CD4-positive, alpha-beta T cell treated with Interleukin-17A for 1 hour (primary cell): ENCODE measurements at places on chromosomes 2 and 18.

- DNase-seq = no peak
These were observed 85.0 kb downstream of the RBM43 start for GRCh38 chr2:151176661-151177060.

GRCh38 chr2:9443526-9443925 is 20.1 kb downstream of the CPSF3 start:
- no peak for DNase-seq

DNA sequence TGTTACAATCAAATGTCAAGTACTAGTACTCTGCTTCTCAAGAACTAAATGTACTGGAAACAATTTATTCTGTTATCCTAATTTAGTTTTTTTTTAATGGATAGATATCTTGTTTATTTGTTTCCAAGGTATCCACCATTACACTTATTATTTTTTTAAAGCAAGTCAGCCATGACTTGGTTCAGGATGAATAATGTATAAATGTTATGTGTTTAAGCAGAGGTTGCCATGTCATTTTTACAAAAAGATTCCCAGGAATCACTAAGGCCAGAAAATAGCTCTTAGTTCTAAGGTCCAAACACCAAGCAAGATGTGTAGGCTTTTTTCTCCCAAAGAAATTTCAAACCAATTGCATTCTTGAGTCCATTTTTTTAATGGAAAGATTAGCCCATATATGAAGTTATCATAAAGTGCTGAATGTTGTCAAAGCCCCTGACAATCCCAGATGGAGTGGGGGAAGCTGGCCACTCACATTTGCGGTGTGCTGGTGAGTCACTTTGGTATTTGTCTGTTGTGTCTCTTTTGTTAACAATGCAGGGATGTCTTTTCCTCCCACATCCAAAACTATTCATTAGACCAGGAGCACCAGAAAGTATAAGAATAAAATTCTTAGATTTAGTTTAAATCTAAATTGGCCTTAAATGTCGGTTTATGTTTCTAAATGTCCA is 158.9 kb downstream of the COL6A3 start:
- DNase-seq = no peak

GRCh38 chr2:39141334-39142271 is 20.8 kb upstream of the SOS1 start:
- DNase-seq = peak; percentile 57

- no peak for DNase-seq
These were observed 36.3 kb downstream of the ARHGEF33 start for GRCh38 chr2:38925982-38926381.

DNA sequence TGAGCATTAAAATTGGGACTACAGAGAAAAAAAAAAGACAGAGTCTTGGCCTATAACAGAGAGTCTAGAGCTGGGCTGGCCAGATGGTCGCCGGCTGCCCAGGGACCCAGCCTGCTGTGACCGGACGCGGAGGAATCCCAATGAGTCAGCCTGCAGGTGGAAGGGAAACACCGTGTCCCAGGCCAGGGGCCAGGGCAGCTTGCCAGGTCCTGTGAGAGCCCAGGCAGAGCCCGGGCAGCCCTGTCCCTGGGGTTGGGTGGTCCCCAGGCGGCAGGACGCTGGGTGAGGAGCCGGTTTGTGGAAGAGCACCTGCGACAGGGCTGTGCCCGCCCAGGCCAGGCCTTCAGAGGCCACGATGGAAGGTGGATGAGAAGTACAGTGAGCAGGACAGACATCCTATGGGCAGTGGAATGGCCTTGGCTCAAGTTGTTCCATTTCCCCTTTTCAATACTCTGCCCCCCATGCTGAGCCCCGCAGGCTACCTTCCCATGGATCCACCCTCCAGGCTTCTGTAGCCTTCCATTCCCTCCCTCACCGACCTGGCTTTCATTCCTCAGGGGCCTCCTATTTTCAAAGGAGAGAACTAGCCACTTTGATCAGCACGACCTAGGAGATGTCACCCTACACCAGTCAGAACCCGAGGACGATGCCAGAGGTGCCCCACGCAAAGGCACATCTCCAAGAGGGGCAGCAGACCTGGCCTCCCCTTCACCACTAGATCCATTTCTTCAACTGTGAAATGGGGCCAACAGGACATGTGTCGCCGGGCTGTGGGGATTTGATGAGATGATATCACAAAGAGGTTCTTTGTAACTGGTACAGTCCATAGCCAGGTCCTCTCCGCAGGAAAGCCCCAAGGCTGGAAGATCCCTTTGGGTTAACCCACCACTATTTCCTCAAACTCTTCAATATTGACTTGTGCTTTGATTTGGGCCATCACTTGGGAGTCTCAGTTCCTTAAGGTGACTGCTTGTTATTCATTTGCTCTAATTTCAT is 87.5 kb downstream of the POLR1A start:
- DNase-seq = no peak

DNA sequence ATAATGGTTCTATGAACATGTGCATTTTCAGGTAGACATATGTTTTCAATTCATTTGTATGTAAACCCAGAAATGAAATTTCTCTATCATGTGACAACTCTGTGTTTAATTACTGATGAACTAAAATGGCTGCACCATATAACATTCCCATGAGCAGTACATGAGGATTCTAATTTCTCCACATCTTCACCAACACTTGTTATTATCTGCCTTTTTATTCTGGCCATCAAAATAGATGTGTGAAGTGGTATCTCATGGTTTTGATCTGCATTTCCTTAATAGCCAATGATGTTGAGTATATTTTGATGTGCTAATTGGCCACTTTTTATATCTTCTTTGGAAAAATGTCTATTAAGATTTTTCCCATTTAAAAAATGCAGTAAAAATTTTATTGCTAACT is 205.1 kb upstream of the SMAD7 start:
- no peak for DNase-seq

DNA sequence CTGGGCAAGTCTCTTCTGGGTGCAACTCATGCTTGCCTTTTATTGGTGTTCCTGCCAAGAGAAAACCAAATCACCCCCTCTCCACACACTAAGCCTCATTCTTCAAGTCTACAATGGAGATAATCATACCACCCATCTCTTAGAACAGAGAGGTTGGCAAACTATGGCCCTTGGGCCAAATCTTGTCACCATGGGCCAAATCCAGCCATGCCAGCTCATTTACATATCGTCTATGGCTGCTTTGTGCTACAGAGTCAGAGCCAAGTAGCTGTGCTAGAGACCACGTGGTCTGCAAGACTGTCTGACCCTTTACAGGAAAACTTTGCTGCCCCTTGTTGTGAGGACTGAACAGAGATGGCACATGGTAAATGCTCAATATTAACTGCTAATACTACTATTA is 270.3 kb upstream of the PARD3B start:
- DNase-seq = no peak

- DNase-seq = peak; percentile 54
These were observed 26.9 kb upstream of the DTNB start for GRCh38 chr2:25700221-25700660.

- no peak for DNase-seq
These were observed 687.8 kb upstream of the FANCL start for GRCh38 chr2:58928973-58929372.

GRCh38 chr18:32553640-32554365 is 83.1 kb upstream of the GAREM1 start:
- DNase-seq = no peak

DNA sequence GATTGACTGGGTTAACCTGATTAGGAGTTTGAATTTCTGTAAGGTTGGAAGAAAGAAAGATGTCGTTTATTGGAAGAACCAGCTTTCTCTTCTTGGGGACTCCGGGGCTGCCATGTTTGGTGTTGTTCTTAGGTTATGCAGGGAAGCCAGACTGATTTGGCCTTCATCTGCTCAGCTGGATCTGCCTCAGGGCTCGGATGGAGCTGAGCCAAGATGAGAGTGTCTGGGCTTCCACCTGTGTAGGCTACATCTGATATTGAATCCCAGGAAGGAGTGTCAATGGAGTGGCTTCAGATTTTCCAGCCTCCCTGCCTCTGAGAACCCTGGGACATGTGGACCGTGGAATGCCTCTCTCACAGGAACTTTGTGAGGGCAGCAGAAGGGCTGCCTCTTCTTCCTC is 126.1 kb downstream of the WDSUB1 start:
- no peak for DNase-seq

DNA sequence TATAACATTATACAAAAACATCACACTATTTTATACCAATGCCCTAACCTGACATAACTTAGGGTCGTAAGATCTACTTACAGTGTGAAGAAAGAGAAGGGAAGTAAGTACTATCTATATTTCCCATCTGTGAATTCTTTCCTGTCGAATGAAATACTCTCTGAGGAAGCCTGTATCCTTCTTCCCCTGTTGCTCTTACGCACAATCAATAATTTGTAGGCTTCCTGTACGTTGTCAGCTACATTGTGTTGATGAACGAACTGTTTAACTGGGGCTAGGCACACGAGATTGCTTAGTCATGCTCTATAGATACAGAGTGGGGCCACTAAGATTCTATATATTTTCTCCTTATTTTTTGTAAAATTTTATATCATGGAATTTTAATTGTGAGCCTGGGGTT is 1125.0 kb upstream of the CELF4 start:
- no peak for DNase-seq

GRCh38 chr2:11073776-11074175 is 81.5 kb upstream of the SLC66A3 start:
- DNase-seq = no peak

GRCh38 chr2:56587456-56587855 is 403.7 kb downstream of the CCDC85A start:
- no peak for DNase-seq

- no peak for DNase-seq
These were observed 58.2 kb downstream of the BCL2L11 start for GRCh38 chr2:111178730-111179405.

- DNase-seq = peak; percentile 6
These were observed 2.4 kb upstream of the MTA3 start for GRCh38 chr2:42566025-42566424.

- DNase-seq = no peak
These were observed 22.1 kb upstream of the CTDP1 start for GRCh38 chr18:79657342-79657996.

- DNase-seq = no peak
These were observed 6.4 kb upstream of the PROC start for GRCh38 chr2:127411653-127412369.

DNA sequence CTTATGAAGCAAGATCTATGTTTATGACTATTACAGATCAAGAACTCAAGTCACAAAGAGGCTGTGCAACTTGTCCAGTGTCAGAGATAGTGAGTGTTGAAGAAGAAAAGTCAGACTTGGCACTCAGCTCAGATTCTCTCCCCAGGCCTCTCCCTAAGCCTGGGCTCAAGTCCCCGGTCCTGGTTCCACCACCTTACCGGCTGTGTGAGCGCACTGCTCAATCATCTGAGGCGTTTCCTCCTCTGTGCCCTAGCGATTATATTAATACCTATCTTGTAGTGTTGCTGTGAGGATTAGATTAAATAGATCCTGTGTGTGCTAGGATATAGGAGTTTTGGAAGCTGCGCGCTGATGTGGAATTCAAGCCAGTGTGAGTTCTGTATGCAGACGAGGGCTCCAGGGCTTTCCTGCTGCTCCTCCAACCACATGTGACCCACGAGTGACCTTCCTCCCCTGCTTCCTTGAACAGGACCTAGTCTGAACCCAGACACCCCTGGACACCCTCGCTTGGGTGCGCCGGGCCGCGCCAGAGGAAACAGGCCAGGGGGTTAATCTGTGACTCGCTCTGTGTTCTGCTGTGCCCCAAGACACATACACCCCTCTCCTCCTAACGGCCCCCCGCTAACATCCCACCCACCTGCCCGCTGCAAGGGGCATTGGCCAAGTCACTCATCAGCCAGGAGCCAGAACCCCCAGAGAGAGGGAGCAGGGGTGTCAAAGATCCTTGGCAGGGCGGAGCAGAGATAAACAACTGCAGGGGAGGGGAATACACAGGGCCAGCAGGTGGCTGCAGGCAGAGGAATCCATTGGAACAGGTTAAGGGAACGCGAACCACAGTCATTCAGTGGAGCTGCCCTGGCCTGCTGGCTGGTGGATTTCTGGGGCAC is 38.3 kb downstream of the TNS1 start:
- no peak for DNase-seq

DNA sequence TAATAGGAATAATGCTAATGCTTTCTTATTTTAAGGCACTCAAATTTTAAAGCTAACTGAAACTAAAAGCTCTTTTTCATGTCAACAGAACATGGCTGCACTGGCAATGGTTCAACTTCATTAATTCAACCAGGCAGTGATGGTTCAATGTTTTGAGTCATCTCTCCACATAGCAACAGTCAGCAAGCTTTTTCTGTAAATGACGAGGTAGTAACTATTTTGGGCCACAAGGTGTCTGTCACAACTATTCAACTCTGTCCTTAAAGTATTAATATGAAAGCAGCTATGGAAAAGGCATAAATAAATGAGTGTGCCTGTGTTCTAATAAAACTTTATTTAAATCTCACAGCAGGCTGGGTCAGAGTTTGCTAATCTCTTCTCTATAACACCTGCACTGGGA is 1425.6 kb upstream of the PIK3C3 start:
- DNase-seq = no peak

DNA sequence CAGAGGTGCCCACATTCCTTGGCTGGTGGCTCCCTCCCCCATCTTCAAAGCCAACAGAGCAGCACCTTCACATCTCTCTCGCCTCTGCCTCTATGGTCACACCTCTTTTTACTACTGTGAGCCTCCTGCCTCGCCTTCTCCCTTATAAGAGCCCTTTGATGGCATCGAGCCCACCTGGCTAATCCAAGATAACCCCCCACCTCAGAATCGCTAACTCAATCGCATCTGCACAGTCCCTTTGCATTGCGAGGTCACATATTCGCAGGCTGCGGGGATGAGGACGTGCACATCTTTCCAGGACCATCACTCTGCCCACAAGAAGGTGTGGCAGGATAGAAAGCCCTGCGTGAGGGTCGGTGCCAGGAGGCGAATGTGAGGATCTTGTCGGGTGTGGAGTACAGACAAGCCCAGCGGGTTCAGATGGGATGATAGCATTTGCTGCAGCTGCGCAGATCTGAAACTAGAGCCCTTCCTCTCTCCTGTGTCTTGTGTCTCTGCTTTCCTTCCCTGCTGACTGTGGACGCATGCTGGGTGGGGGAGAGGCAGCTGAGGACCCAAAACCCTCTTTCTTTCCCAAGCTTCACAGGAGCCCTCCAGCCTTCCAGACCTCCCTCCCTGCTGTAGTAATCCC is 148.3 kb upstream of the HDAC4 start:
- DNase-seq = no peak

- no peak for DNase-seq
These were observed 455.8 kb downstream of the SETBP1 start for GRCh38 chr18:45136381-45137086.
